Hindlimb muscle (tissue), 1 donor: ENCODE measurements at places on chromosomes 3 and 15.

- no peak for DNase-seq
Observed at GRCh38 chr3:51830836-51831385, 30.5 kb upstream of the IQCF2 start.

DNA sequence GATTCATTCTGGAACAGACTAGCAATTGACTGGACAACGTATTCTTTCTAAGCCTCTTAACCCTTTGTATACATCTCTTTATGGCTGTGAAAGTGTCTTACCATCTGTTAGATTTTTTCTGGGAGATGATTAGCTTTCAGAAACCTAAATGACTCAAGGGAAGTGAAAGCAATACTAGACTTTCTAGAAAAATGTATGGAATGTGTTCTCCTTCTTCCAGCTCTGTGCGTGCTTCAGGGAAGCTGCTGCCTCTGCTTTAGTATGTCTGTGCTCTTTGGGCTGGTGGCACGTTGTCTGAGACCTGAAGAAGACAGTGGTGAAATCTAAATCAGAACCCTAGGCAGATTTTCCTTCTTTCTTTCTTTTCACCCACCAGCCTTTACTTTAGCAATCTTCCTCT is 89.5 kb downstream of the ITPR1 start:
- DNase-seq: no peak

GRCh38 chr15:67680641-67681040 is 138.1 kb downstream of the MAP2K5 start:
- DNase-seq: no peak

DNA sequence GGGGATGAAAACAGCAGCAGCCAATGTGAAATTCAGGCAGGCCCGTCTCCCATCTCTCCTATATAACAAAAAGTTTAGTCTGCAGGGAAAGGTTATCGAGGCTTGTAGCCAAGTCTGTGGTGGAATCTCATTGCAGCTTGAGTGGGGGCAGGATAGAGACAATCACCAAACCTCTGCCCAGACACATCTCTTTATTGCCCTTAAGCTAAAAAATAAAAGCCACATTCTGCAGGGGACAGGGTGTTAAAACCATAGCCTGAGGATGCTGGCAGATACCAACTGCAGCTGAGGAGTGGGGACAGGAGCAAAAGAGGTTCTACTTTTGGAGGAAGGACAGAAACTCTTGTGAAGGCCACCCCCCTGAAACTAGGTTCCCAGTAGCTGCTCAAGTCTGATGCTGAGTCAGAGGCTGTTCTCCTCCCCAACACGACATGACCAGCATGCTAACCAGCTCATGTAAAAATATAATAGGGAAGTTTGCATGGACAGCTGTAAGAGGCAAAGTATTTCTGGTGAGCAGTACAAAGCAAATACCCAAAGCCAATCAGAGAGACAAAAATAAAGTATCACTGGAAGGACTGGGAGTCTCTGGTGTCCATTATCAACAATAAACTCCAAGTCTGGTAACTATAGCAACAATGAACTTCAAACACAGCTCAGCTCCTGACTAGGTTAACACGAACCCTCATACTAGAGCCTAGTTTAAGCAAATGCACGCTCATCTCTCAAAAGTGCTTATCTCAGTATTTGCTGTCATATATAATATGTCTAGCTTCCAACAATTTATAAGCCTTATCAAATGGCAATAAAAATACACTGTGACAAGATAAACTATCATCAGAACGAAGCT is 362.2 kb upstream of the SLCO3A1 start:
- DNase-seq: no peak

DNA sequence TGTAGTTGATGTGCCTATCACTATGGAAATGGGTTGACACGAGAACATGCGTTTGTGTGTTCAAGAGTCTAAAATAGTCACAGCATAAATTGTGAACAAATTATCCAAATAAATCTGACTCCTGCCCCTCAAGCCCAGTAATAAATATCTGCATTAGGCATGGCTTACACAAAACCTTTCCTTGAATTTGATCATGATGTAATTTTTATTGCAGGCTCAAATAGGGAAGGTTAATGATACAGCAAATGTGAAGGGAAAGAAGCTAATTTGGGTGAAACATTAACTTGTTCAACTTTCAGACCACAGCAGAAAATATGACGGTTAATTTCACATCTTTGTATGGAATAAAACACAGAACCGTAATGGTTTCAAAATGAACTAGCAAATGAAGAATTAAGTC is 74.6 kb downstream of the WNT5A start:
- DNase-seq: no peak

DNA sequence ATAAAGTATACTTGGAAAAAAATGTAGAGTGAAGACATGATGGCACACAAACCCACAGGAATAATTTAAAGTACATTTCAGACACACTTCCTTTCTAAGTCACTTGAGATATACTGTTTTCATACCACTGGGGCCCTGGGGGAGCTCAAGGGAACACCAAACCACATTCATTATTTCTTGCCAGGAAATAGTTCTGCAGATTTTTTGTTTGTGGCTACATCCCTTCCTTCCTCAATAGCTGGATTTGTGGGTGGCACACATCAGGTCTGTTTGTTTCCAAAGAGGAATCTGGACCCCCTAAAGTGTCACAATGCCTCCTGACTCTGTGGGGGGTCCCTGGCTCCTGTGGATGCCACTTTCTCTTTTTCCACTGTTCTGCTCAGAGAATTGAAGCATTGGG is 153.5 kb upstream of the COL8A1 start:
- no peak for DNase-seq

GRCh38 chr3:103170651-103171050 is 735.8 kb downstream of the ZPLD1 start:
- DNase-seq: no peak

DNA sequence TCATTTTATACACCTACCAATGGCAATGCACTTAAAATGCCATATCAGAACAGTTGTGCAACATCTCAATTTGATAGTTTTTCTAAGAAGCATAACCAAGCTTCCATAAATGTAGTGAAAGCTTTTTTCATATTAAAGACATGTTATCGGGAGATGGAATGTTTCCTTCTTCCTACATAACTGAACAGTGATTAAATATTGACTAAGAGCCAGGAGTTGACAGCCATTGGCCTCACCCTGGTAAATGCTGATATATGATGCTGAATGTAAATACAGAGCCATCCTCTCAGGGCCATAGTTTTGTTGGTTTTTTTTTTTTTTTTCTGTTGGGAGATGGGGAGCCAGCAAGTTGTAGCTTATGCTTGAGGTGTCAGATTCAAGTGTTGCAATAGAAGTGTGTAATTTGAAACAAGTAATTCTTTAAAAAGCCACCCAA is 203.3 kb upstream of the IL12A start:
- no peak for DNase-seq

DNA sequence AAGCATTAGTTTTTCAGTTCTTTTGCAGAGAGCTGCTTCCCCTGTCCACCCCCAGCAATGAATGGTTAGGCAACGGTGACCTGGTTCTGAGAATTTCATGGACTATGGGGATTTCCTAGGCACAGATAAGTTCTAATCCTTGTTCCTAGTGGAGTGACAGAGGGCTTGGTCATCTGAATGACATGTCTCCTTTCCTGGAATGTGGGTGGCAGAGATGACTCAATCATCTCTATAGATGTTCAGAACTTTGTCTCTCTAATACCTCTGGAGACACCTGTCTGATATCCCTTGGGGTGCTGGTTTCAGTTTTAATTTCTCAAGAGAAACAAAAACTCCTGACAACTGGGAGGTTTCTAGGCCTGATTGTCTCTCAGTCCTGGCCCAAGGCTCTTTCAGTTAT is 10.4 kb downstream of the PLA2G4E start:
- no peak for DNase-seq

- DNase-seq: peak; percentile 4
Observed at GRCh38 chr3:81198756-81199155, 562.7 kb downstream of the GBE1 start.

GRCh38 chr3:44058022-44058867 is 183.4 kb upstream of the TOPAZ1 start:
- no peak for DNase-seq

DNA sequence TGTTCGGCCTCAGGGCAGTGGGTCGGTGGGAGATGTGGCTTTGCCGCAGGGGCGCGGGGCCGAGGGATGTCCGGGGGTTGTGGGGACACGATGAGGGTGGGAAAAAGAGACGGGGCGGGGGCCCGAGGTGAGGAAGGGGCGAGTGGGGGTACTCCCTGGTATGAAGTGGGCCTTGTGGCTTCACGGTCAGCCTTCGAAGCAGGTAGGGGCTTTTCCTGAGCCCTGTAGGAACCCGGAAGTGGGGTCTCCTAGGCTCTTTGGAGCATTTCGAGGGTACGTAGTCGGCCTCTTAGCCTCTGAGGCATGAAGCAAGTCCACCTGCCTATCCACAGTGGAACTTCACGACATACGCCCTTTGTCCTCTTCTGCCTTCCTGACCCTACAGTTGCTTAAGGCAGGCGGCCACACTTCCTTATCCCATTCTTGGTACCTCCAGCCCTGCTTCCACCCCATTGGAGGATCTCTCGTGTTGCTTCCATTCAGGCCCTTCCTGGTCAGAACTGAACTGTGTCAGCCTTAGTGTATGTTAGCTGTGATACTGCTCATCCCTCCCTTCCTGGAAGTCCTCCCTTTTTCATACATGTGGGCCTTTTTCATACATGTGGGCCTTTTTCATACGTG is 389 bp downstream of the ARPC4 start:
- no peak for DNase-seq

DNA sequence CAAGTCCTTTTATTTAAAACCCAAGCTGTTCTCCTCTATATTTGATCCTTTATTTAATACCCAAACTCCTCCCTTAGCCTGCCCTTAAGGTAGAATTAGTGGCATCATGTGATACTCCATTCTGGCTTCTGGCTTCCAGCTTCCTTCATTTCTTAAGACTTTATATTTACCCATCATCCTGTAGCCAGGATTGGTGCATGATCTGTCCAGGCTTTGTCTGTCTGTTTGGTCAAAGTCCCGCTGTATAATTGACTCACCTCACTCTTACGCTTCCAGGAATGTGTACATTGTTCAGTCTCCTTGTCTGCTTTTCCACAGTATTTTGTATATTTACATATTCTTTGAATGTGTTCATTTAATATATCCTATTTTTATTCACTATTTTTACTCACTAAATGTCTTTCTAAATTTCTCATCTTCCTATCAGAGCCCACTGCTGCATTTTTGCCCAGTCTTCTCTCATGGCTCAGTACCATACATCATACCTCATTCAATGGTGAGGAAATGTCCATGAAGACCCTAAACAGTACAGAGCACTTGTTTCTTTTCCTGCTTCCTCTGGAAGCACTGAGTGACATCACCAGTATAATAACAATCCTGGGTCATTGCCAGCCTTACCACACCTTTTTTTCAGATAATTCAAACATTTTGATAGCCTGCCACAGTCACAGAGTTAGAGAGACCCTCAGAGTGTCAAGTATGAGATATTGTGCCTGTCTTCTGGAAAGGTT is 31.5 kb downstream of the TMEM108 start:
- DNase-seq: no peak

- DNase-seq: no peak
Observed at GRCh38 chr3:140585828-140586227, 92.0 kb upstream of the TRIM42 start.

DNA sequence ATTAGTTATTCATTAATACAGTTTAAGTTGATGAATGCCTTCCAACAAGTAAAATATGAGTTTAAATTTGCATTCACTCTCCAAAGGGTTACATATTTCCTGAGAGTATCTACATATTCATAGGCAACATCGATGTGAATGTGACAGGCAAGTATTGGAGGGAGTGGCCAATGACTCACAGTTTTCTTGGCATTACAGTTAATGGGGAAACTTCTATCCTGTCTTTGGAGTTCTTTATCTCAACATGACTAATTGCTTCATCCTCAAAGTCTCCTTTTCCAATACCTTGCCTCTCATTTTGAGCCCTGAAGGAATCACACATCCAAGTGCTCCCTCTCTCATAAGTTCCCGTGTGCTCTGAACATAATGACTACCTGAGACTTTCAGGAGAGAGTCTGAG is 439.7 kb upstream of the FRG2C start:
- no peak for DNase-seq
